ENCODE measurements at places on chromosomes 4 and X.

GRCh38 chrX:129830494-129830893 lies 13.2 kb downstream of the ZDHHC9 start:
- DNase-seq: no peak

GRCh38 chr4:77579406-77580076 lies 26.1 kb upstream of the CXCL13 start:
- no peak for DNase-seq

- peak; percentile 23 for DNase-seq
Observed at GRCh38 chrX:72620550-72621145, 48.0 kb upstream of the HDAC8 start.

DNA sequence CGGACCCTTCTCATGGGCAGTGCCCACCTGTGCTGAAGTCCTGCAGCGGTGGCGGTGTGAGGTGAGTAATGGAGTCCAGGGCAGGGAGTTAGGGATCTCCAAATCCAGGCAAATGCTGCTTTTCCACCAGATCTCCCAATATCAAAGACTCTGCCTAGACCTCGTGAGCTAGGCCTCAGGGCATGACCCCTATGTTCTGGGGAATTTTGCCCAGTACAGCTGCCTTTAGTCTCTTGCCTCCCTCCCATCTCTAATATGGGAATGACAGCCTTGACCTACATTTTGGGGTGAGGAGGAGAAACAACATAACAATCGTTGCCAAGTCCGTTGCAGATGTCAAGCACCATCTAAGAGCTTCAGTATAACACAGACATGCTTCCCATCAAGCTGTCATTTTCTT lies 7.3 kb downstream of the PAK3 start:
- DNase-seq: no peak

DNA sequence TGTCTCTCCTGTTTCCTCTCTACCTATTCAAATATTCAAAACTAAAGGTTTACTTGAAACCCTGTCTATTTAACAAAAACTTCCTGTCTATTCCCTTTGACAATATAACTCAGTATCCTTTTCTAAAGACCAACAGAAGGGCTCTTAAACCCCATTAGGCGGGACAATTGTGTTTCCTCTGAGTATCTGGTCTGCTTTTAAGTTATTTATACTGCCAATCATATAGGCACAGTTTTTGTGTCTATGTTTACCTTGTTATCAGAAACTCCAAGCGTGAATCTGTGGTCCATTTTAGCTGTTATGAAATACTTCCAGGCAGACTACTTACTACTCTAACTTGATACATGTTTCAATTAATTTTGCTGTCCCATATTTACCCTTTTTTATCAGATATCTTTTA lies 350.0 kb upstream of the CTSO start:
- no peak for DNase-seq

All from CD4-positive, CD25-positive, alpha-beta regulatory T cell (primary cell).